ENCODE measurements at places on chromosomes 2 and 18. TPM values are rescaled to one million over a fixed set of nuclear protein-coding genes. Genes with fewer than 3 reads are reported as not detected.
A peak's percentile ranks its signal among the peaks of the same experiment; 100 is the strongest.

ANKRD29 gene
- total RNA-seq, result 22.3 TPM

DLGAP1 gene
- 8.0 TPM for total RNA-seq

DNA sequence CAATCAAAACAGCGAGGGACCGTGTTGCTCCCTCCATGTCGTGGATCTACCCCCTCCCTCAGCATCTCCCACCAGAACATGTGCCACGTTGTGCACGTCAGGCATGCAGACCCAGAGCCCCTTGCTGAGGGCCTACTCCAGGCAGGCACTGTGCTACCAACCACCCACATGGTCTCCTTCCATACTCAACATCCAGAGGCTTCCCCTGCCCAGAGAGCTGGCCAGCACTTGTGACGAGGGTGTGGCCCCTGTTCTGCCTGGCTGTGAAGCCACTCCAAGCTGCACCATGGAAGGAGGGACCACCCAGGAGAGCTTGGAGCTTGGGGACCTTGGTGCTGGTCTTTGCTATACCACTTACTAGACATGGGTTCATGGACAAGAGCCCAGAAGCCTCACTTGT lies 40.5 kb downstream of the REEP1 start:
- DNase-seq, result no peak

DNA sequence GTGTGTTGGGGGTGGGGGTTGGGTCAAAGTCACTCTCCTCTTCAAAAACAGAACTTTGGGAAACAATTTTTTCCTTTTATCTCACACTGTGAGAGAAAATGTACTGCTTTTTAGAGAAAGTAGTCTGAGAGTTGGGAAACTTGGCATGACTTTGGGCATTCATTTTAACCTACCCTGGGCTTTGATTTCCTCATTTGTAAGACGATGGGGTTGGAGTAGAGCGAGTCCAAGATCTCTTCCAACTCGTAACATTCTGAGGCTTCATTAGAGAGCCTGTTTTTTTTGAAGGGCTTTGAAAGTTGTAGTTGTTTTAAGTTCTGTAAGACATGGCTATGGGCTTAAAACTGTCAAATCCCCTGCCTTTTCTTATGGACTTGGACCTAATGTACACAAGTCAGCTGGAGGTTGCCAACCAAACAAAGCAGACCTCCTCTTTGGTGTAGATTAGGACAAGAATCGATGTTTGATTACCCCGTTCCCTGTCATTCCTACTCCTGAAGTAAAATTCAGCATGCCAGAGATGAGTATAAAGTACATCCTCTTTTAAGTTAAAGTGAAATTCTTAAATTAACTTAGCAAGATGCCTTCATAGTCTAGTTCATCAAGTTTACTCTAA lies 8.4 kb downstream of the PHLPP1 start:
- DNase-seq, result no peak

DNA sequence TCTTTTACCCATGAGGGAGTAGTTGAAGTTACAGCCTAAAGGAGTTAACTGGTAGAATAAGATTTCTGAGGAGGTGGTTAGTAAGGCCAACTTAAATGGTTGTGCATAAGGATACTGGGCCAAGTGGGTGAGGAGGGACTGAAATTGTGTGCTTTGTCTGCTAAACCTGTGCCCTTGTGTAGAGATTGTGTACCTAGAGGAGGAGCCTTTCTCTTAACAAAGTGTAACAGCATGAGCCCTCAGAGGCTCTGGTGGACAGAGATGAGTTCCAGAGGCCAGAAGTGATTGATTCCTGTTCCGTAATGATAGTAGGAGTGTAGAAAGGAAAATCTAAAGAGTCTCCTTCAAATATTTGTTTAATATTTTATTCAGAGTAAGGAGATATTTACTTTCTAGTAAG lies 42.9 kb downstream of the OTX1 start:
- DNase-seq, result no peak

- DNase-seq, result no peak
Observed at GRCh38 chr2:40260437-40260836, 191.5 kb downstream of the SLC8A1 start.

GRCh38 chr18:22391407-22392345 lies 26.0 kb downstream of the CTAGE1 start:
- DNase-seq, result peak; percentile 33

- no peak for DNase-seq
Observed at GRCh38 chr2:239431536-239431935, 30.7 kb upstream of the HDAC4 start.

DNA sequence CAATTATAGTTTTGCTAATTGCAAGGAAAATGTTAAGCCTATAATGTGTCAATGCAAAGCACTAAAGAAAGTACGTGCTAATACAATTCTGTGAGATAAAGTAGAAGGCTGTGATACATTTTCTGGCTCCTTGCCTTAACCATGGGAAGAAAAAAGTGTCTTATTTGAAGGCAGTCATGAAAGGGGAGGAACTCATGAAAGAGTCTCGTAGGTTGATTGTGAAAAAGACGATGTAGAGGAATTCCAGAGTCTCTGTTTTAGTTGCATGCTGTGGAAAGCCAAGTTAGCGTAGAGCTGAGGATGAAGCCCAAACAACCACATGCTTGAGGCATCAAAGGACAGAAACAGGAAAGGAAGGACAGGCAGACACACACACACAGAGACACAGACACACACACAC lies 214.1 kb downstream of the MEIS1 start:
- DNase-seq, result no peak

All from omental fat pad (tissue), 4 donors.